ENCODE measurements at places on chromosomes 6 and 20.

DNA sequence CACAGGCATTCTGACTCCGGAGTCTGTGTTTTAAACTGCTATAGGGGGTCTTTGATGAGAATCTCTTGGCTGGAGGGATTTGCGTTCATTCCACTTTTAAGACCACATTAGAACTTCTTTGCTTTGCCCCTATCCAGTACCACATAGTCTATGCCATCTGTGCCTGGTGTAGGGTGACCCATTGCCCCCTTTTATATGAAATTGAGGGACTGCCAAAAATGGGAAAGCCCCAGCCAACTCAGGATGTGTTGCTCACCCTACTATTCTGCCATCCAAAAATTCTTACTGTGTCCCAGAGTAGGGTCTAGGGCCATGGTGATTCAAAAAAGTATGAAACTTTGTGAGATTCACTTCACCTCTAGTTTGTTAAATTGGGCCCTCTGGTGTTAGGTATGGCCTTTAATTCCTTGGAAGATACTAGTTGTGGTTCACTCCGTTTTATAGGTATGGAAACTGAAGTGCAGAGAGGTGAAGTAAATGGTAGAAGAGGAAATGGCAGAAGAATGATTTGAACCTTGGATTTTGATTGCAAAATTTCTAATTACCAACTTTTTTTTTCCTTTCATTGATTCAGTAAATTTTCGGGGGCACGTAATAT lies 1.4 kb downstream of the PFDN4 start:
- no peak for DNase-seq

DNA sequence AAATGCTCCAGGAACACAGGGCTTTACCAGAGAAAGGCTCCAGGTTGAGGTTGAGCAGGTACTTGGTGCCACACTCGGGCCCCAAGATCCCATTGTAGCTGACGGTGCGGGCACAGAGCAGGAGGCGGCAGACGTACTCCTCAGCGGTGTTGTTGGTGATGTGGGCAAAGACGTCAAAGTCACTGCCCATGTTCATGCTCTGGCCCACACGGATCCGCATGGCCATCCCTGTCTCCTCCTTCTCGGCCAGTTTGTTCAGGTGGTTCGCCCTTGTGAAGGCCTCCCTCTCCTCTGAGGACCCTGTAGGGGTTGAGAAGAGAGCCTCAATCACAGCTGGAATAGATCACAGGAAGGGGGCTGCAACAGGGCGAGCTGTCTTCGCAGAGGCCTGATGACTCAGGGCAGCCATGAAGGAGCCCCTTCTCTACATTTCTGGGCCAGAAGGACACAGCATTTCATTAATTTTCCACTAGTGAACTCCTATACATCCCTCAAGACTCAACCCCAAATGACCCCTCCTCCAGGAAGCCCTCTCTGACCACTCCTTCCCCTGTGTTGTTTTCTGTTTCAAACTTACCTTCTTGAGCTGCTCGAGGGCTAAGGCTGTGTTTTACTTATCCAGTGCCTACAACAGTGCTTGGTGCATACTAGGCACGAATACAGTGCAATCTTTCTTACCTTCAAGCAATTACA lies 26.8 kb downstream of the TGM2 start:
- no peak for DNase-seq

- peak; percentile 15 for DNase-seq
Observed at GRCh38 chr6:25788305-25788922, 33.9 kb downstream of the SLC17A4 start.

DNA sequence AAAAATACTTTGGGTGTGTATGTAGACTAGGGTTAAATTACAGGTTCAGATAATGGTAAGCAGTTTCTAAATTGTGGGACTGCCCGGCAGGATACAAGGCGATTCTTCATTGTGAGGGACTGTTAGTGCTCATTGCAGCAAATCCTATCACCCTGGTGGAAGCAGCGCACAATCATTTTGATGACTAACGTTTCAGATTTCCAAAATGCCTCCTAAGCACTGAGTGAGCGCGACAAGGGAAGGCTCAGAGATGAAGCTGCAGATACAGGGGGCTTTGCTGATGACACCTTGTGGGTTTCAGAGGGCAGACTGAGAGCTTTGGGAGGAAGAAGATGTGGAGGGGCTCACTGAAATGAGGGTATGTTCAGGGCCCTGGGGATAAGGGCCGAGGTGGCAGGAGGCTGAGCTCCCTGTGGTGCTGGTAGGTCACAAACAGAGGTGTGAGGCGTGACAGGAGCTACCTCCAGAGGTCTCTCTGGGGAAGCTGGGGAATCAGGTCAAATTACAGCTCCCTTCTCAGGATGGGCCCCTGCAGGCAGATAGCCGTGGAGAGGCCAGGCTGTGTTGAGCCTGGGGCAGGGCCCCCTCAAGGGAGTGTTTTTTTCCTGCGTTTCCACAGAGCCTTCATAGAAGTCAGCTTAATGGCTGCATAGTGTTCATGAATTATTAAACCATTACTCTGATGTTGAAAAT lies 84.5 kb upstream of the FYN start:
- no peak for DNase-seq

DNA sequence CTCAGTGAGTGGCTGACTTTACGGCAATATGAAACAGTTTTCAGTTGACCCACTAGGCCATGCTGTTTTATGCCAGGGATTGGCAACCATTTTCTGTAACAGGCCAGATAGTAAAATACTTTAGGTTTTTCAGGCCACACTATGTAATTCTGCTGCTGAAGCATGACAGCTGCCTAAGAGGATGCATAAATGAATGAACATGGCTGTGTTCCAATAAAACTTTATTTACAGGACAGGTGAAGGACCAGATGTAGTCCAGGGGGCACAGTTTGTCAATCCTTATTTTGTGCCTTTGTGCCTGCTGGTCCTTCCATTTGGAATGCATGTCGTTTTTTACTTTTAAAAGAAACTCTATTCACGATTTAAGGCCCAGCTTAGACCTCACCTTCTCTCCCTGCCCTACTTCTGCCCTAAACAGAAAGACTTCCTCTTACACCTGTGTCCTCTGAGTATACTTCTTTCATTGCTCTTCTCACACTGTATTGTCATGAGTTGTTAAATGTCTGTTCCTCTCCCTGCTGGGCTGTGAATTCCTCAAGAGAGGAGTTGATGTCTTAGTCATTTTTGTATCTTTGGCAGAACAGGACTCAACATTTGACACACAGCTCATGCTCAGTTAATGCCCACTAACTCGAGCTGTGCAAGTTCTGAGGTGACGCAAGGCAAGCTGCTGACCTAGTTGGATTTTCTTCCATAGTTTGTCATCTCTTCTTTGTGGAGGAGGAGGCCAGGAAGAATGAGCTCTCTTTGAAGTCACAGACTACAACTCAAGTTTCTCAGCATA lies 90.1 kb upstream of the MAP7 start:
- DNase-seq = no peak

- peak; percentile 80 for DNase-seq
Observed at GRCh38 chr6:131101911-131102680, 33.2 kb upstream of the AKAP7 start.

- peak; percentile 80 for DNase-seq
Observed at GRCh38 chr20:51631011-51631950, 88.8 kb upstream of the NFATC2 start.

GRCh38 chr6:45500924-45501816 lies 123.4 kb upstream of the SUPT3H start:
- DNase-seq = no peak

DNA sequence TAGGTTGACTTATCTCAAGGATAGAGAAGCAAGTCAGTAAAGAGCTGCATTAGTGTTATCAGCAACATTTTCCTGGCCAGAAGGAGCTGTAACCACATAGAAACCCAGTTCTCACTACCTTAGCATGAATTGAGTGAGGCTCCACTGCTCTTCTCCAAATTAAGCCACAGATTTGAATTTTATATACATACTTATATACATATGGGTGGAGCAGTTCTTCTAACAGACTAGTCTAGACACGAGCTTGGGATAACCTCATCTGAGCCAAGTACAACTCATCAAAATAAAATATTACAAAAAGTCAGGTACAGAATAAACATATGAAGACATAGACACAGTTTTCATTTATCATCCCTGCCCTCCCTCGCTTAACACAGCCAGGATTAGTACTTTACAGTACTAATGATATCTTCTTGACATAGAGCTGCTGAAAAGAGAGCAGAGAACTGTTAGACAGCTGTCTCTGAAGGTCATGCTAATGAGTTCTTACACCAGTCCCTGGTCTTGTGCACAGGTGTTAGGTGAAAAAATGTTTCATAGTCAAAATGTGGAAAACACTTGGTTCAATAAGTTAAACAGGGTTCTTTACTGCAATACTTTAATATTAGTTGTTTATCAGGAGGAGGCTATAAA lies 147.4 kb upstream of the HTR1E start:
- DNase-seq = no peak

DNA sequence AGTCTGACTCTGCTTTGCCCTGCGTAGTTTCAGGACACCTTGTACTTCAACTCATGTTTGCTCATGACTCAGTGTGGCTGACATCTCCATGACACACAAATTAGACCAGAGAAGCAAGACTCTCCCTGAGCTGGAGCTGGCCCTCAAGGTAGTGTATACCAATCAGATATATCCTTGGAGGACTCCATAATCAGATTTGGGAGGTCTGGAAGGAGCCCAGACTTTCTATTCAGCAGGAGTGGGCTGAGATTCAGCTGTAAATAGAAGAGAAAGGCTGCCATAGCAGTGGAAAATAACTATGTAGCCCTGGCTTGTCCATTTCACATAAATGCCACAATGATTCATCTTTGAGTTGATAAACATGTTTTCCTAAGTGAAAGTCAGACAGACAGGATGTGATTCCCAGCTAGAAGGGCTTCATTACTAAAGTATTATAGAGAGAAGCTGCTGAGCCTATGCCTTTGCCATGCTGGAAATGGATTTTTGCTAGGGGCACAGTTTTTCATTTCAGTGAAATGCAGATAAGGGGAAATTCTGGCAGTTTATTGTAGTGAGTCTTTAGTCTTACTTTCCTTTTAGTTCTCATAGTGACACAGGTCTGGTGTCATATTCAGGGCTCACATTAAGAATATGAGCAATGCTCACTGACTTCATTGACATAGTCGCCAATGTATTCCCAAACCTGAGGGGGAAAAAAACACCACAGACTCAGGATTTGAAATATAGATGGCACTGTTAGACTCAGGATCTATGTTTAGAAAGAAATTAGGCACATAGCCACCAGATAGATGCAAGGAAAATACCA lies 95.3 kb downstream of the CLVS2 start:
- peak; percentile 1 for DNase-seq

- no peak for DNase-seq
Observed at GRCh38 chr6:119339941-119340456, 9.6 kb downstream of the MAN1A1 start.

GRCh38 chr6:163668061-163668426 lies 253.5 kb downstream of the QKI start:
- no peak for DNase-seq

DNA sequence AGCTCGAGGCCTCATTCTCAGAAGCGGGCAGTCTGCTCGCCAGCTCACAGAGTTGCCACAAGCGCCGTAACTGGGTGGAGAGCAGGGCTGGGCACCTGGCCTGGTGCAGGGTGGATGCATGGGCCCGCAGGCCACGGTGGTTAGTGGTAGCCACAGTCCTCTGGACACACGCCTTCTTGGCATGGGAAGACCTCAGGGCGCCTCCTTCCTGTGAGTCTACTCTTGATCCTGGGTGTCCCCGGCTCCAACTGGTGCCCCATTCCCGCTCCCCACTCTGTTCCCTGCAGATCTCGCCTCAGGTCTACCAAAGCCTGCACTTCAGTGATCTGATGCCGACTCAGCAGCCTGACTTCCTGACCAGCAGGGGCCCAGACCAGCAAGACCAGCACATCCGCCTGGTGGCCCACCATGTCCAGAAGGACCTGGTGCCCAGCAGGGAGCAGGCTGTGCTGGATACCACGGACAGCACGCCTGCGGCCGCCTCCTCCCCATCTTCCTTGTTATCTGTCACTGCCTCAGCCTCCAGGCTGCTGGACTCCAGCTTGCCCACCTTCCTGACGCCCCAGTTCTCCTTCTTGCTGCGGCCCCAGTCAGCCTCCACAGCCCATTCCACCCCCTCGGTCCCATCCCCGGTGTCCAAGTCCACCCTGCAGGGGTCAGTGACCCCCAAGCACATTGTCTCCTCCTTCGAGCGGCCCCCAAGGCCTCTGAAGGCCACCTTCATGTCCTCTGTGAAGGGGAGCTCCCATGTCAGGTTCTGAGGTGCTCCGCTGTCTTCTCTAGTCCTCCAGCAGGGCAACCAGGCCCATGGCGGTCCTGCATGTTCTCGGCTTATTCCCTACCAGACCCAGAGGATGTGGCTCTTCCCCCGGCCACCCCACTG lies 43.1 kb downstream of the SUN5 start:
- no peak for DNase-seq

DNA sequence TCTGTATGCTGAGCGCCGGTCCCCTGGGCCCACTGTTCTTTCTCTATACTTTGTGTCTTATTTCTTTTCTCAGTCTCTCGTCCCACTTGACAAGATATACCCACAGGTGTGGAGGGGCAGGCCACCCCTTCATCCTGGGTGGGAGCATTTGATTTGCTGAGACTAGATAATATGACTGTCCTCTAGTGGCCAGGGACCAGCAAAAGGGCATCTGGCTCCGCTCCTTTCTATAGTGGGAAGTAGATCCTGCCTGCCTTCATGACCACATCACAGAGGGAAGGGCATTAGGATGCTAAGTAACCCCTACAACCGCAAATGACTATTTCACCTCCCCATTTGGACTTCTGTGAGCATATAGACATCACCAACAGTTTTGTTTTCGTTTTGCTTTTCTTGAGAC lies 64.5 kb downstream of the TRMT6 start:
- peak; percentile 41 for DNase-seq

DNA sequence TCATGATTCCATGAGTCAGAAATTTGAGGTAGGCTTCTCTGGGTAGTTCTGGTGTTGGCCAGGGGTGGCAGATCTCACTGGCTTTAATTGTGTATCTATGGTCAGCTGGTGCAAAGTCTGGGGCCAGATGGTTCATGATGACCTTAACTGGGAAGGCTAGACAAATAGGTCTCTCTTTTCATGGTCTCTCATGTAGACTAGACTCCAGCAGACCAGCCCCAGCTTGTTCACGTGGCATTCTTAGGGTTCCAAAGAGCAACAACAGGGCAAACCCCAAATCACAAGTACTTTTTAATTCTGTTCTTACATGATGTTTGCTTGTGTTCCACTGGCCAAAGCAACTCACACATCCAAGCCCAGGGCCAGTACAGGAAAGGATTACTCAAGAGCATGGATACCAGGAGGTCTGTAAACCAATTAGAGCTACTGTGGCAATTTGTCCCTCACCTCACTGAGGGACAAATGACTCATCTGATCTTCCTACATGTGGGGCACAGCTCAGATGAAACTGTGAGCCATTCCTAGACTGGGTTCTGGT lies 79.5 kb upstream of the PBOV1 start:
- DNase-seq = no peak

- DNase-seq = peak; percentile 47
Observed at GRCh38 chr20:35145141-35145564, 2.0 kb downstream of the EDEM2 start.

DNA sequence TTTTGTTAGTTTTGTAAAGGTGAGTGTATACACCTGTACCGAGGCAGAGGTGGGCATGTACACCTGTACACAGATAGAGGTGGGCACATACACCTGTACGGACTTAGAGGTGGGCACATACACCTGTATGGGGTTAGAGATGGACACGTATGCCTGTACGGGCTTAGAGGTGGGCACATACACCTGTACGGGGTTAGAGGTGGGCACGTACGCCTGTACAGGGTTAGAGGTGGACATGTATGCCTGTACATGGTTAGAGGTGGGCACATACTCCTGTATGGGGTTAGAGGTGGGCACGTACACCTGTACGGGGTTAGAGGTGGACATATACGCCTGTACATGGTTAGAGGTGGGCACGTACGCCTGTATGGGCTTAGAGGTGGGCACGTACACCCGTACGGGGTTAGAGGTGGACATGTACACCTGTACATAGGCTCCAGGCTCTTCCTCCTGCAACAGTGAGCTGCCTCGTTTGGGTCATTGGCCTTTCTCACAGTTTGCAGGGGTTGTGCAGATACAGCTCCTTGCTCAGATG lies 63.7 kb downstream of the PHACTR3 start:
- DNase-seq = no peak
